ENCODE measurements at places on chromosomes 11 and 22. TPM values are rescaled to one million over a fixed set of nuclear protein-coding genes. Genes with fewer than 3 reads are reported as not detected.

DNA sequence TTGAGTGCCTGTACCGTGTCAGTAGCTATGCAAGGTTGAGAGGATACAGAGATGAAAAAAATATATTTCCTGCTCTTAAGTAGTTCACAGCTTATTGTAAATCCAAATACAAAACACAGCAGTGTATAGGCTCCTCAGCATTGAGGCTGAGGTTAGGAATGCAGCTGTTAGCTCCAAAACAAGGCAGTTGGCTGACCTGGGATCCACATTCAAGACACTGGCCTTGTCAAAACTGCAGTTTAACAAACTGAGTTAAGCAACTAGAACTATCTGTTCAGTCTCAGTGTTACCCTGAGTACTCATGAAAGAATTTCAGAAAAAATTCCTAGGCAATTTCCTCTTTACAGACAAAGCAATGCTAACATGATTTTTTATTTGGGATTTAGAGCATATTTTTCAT lies 42.8 kb downstream of the REXO2 start:
- no peak for DNase-seq
- H3K4me1 ChIP-seq = no peaks in the 10 kb centered on the region
- H3K36me3 ChIP-seq = no peaks in the 10 kb centered on the region
- no peak overlapping the region for H3K4me3 ChIP-seq

DNA sequence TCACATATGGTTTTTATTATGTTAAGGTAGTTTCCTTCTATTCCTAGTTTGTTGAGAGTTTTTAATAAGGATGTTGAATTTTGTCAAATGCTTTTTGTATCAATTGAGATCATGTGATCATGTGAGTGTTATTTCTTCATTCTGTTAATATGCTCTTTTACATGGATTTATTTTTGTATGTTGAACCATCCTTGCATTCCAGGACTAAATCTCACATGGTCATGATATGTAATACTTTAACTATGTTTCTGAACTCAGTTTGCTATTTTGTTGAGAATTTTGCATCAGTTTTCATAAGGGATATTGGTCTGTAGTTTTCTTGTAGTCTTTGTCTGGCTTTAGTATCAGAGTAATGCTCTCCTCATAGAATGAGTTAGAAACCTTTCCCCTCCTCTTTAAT lies 43.2 kb downstream of the KCNQ1 start:
- H3K4me3 ChIP-seq = no peak overlapping the region
- H3K27ac ChIP-seq = no peak overlapping the region
- no peak for DNase-seq

TPBGL gene
- total RNA-seq = 1.5 TPM

DNA sequence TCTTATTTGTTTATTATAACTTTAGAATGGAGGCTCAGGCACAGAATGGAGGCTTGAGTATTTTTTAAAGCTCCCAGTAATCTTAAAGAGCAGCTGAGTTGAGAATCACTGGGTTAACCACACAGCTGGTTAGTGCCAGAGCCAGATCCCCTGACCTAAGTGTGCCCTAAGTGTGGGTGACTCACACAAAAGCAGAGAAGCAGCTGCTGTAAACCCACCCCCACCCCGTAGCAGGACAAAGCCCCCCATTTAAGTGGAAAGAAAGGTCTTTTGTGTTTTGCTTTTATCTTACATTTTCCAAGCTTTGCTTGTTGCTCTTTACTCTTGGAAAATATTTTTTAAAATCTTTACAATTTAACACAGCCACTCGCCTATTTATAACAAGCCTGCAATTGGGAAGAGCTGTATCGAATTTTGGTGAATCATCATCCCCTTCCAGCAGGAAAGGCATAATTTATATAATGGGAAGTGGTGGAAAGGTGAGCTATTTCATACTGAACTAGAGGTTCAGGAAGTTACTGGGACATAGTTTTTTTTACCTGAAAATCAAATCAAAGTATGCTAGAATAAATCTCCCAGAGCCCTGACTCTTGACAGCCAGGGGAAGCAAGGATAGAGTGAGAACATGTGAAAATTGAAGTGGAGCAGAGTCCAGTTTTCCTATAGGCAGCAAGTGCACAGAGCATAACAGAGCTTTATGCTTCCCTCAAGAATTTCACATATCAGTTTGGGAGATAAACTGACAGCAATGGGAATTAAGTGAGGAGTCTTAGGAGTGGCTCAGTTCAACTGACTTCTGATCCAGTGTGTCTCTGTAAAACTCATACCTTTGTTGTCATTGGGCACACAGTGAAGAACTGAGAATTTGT lies 405.7 kb downstream of the AASDHPPT start:
- H3K27ac ChIP-seq = peak overlapping the region; percentile 21
- H3K4me3 ChIP-seq = no peak overlapping the region
- no peaks in the 10 kb centered on the region for H3K4me1 ChIP-seq
- no peaks in the 10 kb centered on the region for H3K36me3 ChIP-seq

MN1 gene
- total RNA-seq = 3.9 TPM

- peaks cover 25% of the 10 kb centered on the region for H3K4me1 ChIP-seq
- no peak overlapping the region for H3K27ac ChIP-seq
- no peak for DNase-seq
- H3K27me3 ChIP-seq = no peaks in the 10 kb centered on the region
- H3K4me3 ChIP-seq = no peak overlapping the region
- H3K36me3 ChIP-seq = no peaks in the 10 kb centered on the region
Observed at GRCh38 chr11:94325681-94326080, 21.3 kb downstream of the IZUMO1R start.

- H3K4me1 ChIP-seq = no peaks in the 10 kb centered on the region
- no peaks in the 10 kb centered on the region for H3K36me3 ChIP-seq
- H3K27me3 ChIP-seq = no peaks in the 10 kb centered on the region
- DNase-seq = no peak
Observed at GRCh38 chr22:43257549-43257948, 70.6 kb upstream of the TTLL12 start.

DNA sequence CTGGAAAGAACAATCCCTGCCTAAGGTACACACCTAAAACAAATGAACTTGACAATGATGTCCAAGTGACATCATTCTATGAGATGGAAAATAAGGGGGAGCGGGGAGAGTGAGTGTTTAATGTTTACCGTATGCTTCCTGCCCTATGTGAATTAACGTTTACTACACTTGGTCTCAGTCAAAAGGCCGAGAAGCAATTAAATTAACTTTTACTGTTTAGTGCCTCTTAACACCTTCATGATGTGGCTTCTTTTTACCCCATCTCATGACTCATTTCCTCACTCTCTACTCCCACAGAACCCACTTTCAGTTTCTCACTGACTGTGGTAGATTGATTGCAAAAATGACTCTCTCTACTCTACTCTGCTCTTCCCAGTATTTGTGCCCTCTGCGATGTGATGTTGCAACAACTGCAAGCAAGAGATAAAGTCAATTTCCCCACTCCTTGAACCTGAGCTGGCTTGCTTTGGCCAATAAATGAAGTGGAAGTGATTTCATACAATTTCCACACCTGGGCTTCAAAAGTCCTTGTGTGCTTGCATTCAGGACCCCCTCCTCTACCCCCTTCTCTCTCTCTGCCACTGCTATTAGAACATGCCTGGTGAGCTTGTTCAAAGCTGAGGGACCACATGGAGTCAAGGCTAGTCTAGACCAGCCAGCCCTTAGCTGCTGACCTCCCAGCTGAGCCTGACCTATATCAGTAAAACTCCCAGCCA lies 11.6 kb upstream of the ALKBH3 start:
- no peaks in the 10 kb centered on the region for H3K4me1 ChIP-seq
- H3K4me3 ChIP-seq = no peak overlapping the region

GRCh38 chr11:35116245-35116644 lies 22.7 kb upstream of the CD44 start:
- no peak overlapping the region for H3K27ac ChIP-seq
- no peak overlapping the region for H3K4me3 ChIP-seq
- DNase-seq = no peak
- H3K27me3 ChIP-seq = no peaks in the 10 kb centered on the region

TBX10 gene
- total RNA-seq = not detected

GRCh38 chr11:75233754-75234172 lies 6.8 kb upstream of the TPBGL start:
- H3K27me3 ChIP-seq = no peaks in the 10 kb centered on the region
- no peak overlapping the region for H3K27ac ChIP-seq
- no peaks in the 10 kb centered on the region for H3K4me1 ChIP-seq
- no peak for DNase-seq
- H3K36me3 ChIP-seq = no peaks in the 10 kb centered on the region

GRIA4 gene
- total RNA-seq = not detected

- peak overlapping the region; percentile 67 for H3K27ac ChIP-seq
- no peaks in the 10 kb centered on the region for H3K27me3 ChIP-seq
- no peak for DNase-seq
- H3K36me3 ChIP-seq = no peaks in the 10 kb centered on the region
- H3K4me1 ChIP-seq = peaks cover 14% of the 10 kb centered on the region
Observed at GRCh38 chr11:64055077-64055476, 19.3 kb downstream of the FLRT1 start.

- peaks cover 10% of the 10 kb centered on the region for H3K4me1 ChIP-seq
- DNase-seq = no peak
Observed at GRCh38 chr22:29718949-29719898, 579 bp upstream of the CABP7 start.

- no peak overlapping the region for H3K4me3 ChIP-seq
- H3K4me1 ChIP-seq = no peaks in the 10 kb centered on the region
Observed at GRCh38 chr22:45207981-45208664, 32.6 kb downstream of the KIAA0930 start.

- no peaks in the 10 kb centered on the region for H3K27me3 ChIP-seq
- H3K4me3 ChIP-seq = no peak overlapping the region
- peaks cover 7% of the 10 kb centered on the region for H3K4me1 ChIP-seq
- H3K27ac ChIP-seq = peak overlapping the region; percentile 73
- peaks cover 85% of the 10 kb centered on the region for H3K36me3 ChIP-seq
Observed at GRCh38 chr11:65546217-65546958, 11.8 kb downstream of the LTBP3 start.

GPHA2 gene
- not detected for total RNA-seq

GRCh38 chr11:47331454-47332302 lies 20.8 kb downstream of the MYBPC3 start:
- no peaks in the 10 kb centered on the region for H3K27me3 ChIP-seq
- H3K4me3 ChIP-seq = no peak overlapping the region
- peaks cover 2% of the 10 kb centered on the region for H3K36me3 ChIP-seq
- H3K27ac ChIP-seq = no peak overlapping the region

DNA sequence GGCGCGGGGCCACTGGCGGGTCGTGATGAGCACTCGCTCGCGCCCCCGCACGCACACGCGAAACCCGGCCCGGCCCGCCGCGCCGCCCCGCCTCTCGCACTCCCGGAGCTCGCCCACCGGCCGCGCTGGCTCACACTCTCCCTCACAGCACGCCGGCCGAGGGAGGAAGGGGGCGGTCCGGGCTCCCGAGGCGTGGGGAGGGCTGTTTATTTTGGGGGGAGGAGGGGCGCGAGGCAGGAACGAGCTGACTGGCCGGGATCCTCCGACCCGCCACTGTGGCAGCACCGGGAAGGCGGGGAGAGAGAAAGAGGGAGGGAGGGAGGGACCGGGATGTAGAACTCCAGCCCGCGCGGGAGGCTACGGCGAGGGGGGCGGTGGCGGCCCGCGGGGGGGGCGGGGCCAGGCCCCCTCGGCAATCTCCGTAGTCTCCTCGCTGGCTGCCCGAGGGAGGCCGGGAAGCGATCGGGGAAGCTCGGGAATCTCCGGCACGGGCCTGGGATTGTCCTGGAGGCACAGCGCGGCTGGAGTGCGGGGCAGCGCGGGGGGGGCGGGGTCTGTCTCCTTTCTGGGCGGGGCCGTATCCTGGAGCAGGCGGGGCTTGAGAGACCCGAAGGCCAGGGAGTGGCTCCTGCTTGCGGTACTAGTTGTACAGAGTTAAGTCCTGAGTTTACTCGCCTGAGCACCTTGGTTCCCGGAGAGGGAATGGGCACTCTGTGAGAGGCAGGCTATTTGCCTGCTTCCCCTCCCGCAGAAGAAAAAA lies at the start of gene RBFOX2:
RBFOX2 (minus strand) TSS at position 179 of the 760 bp plus-strand sequence. CDS start 399 bp downstream, outside the sequence.
- H3K27me3 ChIP-seq = no peaks in the 10 kb centered on the region
- H3K4me3 ChIP-seq = peak within 1 kb of the TSS; percentile 47
- peak; percentile 96 for DNase-seq
- H3K4me1 ChIP-seq = no peaks in the 10 kb centered on the region

- H3K4me3 ChIP-seq = peak overlapping the region; percentile 84
- H3K27ac ChIP-seq = peak overlapping the region; percentile 86
- peak; percentile 9 for DNase-seq
- no peaks in the 10 kb centered on the region for H3K36me3 ChIP-seq
Observed at GRCh38 chr11:96390488-96390792, 627 bp downstream of the JRKL start.

DNA sequence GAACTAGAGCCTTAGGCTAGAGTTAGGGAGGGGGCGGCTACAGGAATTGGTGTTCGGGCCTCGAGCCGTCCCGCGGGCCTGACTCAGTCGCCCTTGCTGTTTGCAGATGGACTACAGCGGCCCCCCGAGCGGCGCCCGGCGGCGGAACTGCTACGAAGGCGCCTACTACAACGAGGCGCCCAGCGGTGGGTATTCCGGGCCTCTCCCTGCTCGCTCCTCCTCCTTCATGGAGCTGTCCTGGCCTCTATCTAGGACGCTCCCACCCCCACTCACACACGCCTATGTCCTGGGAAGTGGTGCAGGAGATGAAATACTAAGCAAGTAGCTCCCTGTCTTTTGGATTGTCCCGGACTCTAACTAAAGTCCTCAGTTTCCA lies 1.4 kb downstream of the MYOD1 start:
- H3K27ac ChIP-seq = no peak overlapping the region
- peaks cover 86% of the 10 kb centered on the region for H3K27me3 ChIP-seq
- H3K4me1 ChIP-seq = no peaks in the 10 kb centered on the region
- DNase-seq = no peak
- H3K36me3 ChIP-seq = no peaks in the 10 kb centered on the region

C11orf86 gene
- total RNA-seq = not detected

DNA sequence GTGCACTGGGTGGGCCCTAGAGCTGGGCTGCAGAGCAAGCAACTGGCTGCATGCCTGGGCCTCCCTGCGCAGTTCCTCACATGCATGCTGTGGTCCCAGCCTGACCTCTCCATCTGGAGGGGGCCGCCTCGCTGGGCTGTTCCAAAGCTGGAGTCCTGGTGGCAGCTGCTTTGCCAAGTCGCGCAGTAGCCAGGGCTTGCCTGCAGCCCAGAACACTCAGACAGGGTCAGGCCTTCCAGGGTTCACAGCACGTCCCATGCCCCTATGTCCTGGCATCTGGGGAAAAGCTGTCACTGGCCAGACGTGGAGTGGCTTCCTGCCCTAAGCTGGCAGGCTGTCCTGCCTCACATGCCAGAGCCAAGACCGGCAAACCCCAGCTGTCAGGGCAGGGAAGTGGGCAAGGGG lies 16.5 kb upstream of the CDC42EP2 start:
- no peak overlapping the region for H3K4me3 ChIP-seq
- peaks cover 40% of the 10 kb centered on the region for H3K36me3 ChIP-seq
- peak; percentile 61 for DNase-seq
- H3K27ac ChIP-seq = peak overlapping the region; percentile 64
- H3K27me3 ChIP-seq = no peaks in the 10 kb centered on the region
- H3K4me1 ChIP-seq = peaks cover 49% of the 10 kb centered on the region

DNA sequence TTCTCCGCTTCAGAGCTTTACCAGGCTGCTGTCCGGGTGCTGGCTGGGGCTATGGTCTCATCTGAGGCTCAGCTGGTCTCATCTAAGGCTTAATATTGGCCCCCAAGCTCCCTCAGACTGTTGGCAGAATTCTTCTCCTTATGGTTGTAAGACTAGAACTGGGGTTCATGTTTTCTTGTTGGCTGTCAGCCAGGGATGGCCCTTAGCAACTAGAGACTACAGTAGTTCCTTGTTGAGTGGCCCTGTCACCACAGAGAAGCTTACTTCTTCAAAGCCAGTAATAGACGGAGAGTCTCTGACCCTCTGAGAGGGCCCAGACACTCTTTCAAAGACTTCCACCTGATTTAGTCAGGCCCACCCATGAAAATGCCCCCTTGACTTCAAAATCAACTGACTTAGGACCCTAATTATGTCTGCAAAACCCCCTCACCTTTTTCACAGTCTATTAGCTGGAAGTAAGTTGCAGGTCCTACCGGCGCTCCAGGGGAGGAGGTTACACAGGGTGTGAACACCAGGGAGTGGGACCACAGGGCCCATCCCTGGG lies 24.2 kb upstream of the TREH start:
- H3K4me1 ChIP-seq = peaks cover 13% of the 10 kb centered on the region
- peak overlapping the region; percentile 0 for H3K27ac ChIP-seq
- no peaks in the 10 kb centered on the region for H3K27me3 ChIP-seq
- no peak overlapping the region for H3K4me3 ChIP-seq
- DNase-seq = peak; percentile 49
- no peaks in the 10 kb centered on the region for H3K36me3 ChIP-seq
